ENCODE measurements at places on chromosomes 3 and 15.

DNA sequence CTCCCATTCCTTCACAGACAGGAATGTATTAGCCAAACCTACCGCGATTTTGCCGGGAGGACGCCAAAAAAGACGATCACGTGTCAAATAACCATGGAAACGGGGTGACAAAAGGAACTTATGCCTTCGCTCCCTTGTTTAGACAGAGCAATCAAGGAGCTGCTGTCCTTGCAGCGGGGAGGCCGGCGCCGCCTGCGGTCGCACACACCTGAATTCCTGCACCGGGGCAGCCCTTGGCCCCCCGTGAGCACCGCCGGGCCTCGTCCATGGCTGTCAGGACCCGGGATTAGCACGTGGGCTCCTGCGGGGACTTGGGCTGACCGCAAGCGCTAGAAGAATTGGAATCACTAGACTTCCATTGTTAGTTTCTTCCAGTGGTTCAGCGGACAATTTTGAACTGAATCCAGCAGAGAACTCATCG is 193.1 kb downstream of the SHQ1 start:
- peak; percentile 77 for DNase-seq

GRCh38 chr3:131082871-131083863 is 56.5 kb downstream of the NEK11 start:
- peak; percentile 41 for DNase-seq

GRCh38 chr3:123518892-123519485 is 65.9 kb downstream of the HACD2 start:
- no peak for DNase-seq

GRCh38 chr3:4720316-4721075 is 227.3 kb downstream of the ITPR1 start:
- peak; percentile 28 for DNase-seq

DNA sequence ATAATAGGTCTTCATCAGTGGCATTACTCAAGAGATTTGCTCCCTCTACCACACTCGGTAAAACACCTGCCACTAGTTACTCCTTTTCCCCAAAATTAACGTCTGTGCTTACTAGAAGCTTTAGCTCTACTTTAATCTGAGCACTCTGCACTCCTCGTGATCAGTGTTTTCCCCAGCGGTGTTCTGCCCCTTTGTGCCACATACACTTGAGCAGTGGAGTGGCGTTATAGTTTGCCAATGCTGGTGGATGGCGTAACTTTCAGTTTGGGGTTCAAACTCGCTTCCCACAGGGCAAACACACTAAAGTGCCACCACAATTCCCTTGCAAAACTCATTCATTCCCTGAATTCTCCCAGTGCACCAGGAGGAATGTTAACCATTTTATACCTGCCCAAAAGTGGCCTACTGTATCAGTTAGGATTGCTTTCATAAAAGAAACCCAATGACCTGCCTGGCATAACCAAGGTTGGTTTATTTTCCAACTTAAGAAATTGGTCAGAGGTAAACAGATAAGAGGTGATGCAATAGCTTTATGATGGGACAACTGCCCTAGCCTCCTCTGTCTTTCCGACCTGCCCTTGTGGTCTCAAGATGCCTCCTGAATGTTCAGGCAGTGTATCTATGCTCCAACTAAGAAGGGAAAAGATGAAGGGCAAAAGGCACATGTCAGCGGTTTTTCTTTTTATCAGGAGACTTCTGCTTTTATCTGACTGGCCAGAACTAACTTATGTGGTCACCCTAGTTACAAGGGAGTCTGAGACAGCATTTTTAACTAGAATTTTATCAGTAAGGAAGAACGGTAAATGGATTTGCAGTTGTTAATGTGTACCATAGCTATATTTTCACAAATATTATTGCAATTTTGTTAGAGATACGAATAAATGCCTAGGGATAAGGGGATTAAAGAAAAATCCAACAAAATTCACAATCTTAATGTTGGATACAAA is 83.9 kb downstream of the FSIP1 start:
- DNase-seq: no peak

- DNase-seq: no peak
Measured at GRCh38 chr3:45555666-45556065, 38.9 kb upstream of the LIMD1 start.

DNA sequence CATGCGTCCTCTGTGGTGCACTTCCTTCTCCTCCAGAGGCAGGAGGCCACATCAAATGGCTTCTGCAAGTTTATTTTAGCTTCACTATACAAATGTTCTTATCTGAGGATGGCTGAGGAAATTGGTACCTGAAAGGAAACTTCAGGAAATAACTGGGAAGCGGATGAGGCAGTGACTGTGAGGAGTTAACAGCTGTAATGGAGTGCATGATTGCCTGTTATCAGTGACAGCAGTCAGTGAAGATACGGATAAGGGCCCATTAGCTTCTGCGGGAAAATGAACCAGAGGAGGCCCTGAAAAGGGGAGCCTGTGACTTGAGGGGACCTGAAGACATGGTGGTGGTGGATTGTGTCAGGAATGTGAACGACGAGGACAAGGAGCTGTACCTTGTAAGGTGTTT is 51.8 kb downstream of the SPATA16 start:
- DNase-seq: no peak

DNA sequence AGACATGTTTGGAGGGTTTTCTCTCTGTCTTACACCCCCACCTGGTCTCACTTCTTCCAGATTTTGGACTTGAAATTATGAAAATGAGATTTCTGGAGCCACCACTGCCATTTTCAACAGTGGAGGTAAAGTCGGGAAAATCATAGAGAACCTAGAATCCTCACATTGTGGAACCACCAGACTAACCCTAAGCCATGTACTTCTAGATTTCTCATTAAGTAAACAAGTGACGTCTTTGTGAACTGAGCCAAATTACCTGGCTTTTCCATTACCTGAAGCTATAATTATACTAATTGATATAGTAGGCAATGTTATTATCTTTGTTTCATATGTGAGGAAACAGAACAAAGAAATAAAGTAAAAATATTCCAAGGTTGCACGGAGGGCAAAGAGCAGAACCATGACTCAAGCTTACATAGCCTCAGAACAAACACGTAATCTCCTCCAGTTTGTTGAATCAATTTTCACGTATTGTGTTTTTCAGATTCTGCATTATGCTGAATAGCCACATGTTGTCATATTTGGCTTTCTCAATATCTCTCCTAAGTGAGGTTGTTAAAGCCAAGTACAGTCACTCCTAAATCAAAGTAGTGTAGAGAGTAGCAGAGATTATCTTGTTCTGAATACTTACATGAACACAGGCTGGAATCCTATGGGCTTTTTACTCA is 101.3 kb upstream of the CMC1 start:
- DNase-seq: no peak

- DNase-seq: no peak
Measured at GRCh38 chr15:60967728-60968127, 261.4 kb downstream of the RORA start.

- DNase-seq: peak; percentile 43
Measured at GRCh38 chr3:48990636-48991469, 812 bp downstream of the P4HTM start.

Measured in WTC11 (cell line).